Gastroesophageal sphincter (tissue), 4 donors: ENCODE measurements at places on chromosomes 2 and 18. TPM values are rescaled to one million over a fixed set of nuclear protein-coding genes. Genes with fewer than 3 reads are reported as not detected.

- ATAC-seq, result no peak
These were observed 305.9 kb downstream of the CELF4 start for GRCh38 chr18:37259711-37260110.

DNA sequence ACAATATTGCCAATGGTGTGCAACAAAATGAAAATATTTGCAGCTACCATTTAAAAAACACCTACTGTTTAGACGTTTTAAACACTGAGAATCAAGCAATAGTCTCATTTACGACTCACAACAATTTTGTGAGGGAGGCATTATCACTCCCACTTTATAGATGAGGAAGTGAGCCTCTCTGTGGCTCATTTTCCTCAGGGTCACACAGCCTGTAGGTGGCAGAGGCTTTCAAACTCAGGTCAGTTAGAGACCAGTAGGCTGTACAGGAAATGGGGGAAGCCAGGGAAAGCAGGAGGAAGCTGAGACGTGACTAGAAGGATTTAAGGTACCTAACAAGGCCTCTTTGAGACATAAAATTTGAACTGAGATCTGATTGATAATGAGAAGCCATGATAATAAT is 95.0 kb upstream of the ZNF521 start:
- no peak for ATAC-seq

DNA sequence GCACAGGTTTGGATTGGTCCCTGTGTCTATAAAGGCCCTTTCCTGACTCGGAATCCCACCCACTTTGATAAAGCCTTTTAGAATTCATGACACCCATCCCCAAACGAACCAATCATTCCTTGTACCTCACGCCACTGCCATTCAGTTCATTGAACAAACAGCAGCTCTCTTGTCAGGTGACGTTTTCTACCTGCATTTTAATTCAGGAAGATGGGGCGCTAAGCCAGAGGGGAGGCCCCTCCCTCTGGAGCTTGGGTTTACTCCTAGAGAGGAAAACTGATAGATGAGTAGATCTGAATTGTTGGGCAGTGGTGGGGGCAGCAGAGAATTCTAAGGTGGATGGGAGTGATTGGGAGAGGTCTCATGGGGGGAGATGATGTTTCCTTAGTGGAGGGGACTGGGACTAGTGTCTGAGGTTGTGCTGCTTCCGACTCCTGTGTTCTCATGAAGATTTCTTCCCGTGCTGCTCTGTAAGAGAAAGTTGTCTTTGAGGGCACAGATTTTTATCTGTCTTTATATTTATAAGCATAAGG is 9.6 kb downstream of the RRM2 start:
- no peak for ATAC-seq

The ANKRD30BL gene
- total RNA-seq, result not detected

- no peak for ATAC-seq
These were observed 4.6 kb upstream of the GALM start for GRCh38 chr2:38661306-38661705.

The TSN gene
- 41.7 TPM for total RNA-seq

DNA sequence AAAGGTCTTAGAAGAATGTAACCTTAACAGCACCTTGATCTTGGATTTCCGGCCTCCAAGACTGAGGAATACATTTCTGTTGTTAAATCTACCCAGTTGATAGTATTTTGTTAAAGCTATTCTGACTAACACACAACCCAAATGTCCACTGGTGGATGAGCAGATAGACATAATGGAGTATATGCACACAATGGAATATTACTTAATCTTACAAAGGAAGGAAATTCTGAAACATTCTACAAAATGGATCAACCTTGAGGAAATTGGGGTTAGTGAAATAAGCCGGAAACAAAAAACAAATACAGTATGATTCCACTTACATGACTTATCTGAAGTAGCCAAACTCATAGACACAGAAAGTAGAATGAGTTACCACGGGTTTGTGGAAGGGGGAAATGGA is 168.7 kb downstream of the ZNF804A start:
- no peak for ATAC-seq

The ALPG gene
- not detected for total RNA-seq

DNA sequence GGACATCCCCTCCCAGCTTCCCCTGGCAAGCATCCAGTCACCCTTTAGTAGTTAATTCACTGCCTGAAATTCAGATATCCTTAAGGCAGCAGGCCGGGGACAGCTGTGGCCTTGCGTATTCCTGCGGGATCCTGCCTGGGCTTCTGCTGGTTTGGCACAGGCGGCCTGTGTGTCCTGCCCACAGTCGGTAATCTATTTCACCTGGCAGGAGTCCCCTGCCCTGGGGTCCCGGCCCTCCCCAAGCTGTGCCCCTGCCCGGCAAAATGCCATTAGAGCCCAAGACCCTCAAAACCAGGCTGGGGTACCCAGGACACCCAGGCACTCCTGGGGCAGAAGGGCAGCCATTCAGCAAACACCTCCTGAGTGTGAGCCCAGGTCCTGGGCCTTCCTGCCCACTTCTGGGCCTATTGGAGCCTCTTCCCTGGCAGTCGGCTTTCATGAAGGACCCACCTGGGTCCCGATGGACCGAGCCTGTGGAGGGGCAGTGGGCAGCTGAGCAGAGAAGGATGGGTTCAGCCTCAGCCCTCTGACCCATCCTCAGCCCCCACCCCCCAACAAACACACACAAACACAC is 11.6 kb downstream of the CROCC2 start:
- ATAC-seq, result no peak

The FOXD4L1 gene
- not detected for total RNA-seq

DNA sequence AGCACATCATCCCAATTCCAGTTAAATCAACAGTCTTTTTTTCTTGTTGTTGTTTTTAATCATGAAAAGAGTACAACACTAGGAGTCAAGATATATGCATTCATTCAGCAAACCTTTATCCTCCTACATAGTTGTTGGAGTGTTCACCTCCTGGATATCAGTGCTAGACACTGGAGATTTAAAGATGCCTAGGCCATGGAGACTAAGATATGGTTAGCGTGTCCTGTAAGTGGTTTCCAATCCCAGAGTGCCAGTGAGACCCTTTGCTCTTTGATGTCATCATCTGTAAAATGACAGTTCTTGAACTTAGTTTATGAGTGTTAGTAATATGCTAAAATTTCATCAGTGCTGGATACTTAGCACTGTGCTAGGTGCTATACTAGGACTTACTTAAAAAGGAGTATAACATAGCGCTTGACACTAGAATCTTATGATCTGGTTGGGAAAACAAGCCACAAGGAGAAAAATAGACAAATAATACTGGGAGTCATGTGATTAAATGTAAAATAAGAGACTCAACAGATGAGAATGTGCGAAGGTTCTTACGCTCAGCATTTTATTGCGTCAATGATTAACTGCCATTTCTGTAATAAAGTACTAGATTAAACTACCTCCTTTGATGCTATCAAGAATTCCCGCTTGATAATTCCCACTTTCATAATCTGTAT is 31.5 kb downstream of the BABAM2 start:
- no peak for ATAC-seq

- ATAC-seq, result no peak
These were observed 429.1 kb downstream of the RNF144A start for GRCh38 chr2:7346336-7346735.

The FZD7 gene
- 38.0 TPM for total RNA-seq

The SLC11A1 gene
- total RNA-seq, result 23.0 TPM

DNA sequence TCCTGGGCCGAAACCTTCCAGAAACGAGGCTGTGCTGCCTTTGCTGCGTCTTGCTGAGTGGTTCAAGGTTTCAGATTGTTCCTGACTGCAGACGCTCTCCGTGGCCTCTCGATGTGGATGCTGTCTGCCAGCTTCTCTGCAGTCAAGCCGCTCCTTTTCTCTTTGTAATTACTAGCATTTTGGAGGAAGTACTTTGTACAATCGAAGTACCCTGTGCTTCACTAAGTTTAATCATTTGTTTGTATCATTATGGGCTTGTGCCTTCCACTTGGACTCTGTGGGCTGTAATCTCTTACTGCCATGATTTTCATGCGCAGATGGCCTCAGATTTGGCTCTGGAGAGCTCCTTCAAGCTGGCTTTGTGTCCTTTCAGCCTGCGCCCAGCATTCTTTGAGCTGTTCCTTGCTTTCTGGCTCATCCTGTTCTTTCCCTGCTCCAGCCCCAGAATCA is 49.3 kb downstream of the TRAF3IP1 start:
- ATAC-seq, result no peak

- ATAC-seq, result no peak
These were observed 28.5 kb downstream of the PSME4 start for GRCh38 chr2:53942280-53942679.

DNA sequence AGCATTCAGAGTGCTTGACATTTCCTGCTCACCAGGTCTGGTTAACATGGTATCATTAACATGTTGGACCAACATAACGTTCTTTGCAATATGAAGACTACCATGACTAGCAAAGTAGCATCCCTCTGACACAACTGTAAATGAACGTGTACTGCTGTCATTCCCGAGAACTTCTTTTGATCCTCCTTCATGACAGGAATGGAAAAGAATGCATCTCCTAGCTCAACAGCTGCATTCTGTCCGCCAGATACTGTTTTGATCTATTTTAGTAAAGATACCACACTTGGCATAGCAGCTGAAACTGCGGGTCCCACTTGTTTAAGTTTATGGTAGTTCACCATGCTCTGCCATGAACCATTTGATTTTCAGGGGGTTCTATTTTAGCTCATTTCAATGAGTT is 144.2 kb upstream of the PARD3B start:
- ATAC-seq, result no peak

DNA sequence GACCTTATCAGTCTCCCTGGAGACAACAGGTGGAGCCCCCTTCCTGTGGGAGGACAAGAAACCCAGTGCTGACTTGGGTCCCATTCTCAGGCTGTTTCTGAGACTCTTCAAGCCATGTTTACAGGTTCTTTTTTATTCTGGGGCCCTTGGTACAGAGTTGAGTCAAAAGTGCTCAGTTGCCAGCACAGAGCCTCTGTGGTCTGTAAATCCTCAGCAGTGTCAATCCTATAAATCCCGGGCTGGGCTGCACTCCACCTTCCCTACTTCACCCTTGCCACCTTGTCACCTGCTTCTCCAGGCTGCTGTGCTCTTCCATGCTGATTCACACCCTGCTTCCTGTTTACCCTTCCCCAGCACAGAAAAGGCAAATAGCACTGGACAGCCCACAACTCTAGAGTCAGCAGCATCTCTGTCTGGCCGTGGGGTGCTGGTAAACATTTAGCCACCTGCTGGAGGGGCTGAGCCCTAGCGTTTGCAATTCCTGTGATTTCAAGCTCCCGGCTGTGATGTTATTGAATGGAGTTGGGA is 74.7 kb downstream of the TNFRSF11A start:
- peak; percentile 16 for ATAC-seq

- no peak for ATAC-seq
These were observed 5.6 kb upstream of the DIS3L2 start for GRCh38 chr2:231955758-231956472.

- ATAC-seq, result no peak
These were observed 140.7 kb downstream of the LDLRAD4 start for GRCh38 chr18:13359210-13359609.

DNA sequence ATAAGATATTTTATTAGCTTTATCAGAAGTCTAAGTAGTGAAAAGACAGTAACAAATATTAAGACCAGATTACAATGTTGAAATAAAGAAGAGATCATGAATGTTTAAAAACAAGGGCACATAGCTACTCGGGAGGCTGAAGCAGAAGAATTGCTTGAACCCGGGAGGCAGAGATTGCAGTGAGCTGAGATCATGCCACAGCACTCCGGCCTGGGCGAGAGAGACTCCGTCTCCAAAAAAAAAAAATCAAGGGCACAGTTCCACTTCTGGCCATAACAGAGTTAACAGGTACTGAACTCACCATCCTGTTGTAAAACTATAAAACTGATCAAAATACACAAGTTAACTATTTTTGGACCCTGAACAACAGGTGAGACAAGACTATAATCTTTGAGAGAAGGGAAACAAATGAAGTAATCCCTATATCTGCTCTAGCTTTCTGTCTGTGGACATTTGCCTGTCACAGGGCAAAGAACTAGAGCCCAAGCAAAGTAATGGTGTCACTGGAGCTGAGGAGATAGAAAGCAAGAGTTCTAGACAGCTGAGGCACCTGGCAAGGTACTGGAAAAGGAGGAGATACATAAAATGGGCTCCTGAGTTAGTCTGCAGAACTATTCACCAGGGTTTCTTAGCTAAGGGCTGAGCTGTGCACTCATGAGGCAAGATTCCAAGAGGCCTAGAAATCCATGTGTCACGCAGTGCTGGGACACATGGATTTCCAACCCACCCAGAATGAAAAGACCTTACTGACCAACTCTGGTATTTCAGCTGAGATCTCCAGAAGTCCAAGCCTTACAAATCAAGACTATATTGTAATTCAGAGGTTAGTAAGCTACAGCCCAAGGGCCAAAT is 15.2 kb downstream of the MMADHC start:
- ATAC-seq, result no peak

DNA sequence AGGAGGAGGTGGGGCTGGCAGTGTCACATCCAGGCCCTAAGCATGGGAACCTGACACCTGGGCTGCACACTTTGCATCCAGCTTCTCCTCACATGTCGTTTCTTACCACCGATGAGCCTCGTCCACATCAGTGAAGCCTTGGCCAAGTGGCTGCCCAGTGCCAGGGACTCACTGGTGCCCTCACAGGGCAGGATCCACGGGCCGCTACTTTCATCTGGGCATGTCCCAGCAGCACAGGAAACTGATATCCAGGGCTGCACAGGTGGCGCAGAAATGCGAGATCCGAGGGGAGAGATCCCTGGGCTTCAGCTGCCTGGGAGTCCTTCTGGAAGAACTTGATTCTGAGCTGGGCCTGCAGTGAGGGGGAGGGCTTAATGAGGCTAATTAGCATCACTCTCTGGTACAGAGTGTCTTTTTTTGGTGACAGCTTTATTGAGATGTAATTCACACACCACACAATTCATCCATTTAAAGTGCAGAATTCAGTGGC is 291.6 kb upstream of the HDAC4 start:
- no peak for ATAC-seq

The NR4A2 gene
- total RNA-seq, result 1.3 TPM
